ENCODE measurements at places on chromosomes 2 and 18.

- no peak for DNase-seq
These were observed 18.5 kb upstream of the POLI start for GRCh38 chr18:54250846-54251261.

DNA sequence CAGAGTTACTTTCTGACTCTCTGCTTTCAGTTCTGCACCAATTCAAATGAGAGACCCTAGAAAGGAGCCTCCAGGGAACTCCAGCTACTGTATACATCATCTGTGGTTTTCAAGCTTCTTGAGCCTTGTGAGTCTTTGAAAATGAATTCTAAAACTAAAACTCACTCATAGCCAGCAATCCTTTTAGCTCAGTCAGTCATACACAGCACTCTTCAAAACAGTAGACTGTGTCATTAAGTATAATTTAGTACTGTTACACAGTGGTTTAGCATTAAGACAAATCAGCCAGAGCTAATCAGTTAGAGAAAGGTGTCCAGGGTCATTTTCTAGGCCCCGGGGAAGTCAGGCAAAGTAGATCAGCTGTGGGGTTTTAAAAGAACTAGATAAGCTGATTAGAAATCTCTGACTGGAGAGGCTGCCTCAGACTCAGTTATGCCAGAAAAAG lies 322.1 kb upstream of the THUMPD2 start:
- DNase-seq, result no peak

- DNase-seq, result no peak
These were observed 186.5 kb upstream of the NRP2 start for GRCh38 chr2:205495819-205496218.

- no peak for DNase-seq
These were observed 14.9 kb upstream of the E2F6 start for GRCh38 chr2:11480859-11481258.

DNA sequence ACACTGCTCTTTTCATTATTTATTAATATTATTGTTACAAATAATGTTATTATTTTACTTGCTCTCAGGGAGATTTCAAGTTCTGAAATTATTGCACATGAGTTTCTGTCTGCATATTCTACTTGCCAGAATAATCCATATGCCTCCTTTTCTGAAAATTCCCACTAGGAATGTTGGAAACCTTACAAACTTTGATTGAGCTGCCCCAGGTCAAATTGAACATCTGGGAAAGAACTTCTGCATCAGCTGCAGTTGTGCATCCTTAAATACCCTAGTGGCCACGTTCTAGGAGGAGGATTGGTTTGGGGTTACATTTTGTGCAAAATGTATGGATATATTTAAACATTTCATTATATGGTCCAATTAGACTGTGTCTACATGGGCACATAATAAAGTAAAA lies 1302.7 kb upstream of the PIK3C3 start:
- no peak for DNase-seq

DNA sequence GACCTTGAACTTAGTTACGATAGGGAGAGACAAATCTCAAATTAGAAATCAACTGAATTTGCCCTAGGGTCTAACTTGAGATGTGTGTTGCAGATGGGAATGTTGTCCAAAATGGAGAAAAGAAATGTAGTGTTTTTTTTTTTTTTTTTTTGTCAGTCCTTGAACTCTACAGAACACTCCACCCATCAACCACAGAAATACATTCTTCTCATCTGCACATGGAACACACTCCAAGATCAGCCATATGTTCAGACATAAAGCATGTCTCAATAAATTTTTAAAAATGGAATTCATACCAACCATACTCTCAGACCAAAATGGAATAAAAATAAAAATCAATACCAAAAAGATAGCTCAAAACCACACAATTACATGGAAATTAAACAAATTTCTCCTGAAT lies 526.5 kb downstream of the FBXO15 start:
- DNase-seq, result no peak

DNA sequence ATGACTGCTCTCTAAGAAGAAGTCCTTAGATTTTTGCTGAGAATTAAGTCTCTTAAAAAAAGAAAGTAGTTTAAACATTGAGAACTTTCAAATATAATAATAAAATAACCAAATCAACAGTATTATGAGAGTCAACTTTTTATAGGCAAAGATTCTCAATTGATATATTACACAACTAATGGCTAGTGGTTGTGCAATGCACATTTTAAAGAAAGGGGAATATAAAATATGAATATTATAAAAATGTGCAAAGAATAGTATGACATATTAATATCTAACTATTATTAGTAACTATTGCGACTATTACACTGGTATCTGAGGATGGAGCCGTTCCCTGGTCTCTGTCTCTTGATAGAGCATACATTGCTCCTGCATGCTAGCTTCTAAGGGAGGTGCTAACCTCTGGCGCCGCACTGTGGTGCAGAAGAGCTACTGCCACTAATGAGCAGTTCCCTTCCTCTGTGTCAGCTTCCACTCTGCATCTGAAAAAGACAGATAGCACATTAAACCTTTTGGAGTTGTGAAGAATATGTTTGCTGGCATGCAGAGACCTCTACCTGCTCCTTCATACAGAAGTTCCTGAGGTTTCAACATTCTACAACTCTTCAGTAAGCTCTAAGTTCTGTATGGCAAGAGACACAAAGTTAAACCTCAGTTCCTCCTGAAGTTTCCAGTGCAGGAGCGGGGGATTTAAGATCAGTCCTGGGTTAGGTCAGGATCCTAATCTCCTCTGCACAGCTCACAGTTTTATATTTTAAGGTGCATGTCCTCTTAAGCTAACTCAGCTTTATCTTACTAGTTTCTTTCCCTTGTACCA lies 3.5 kb upstream of the SLC9A2 start:
- no peak for DNase-seq

- no peak for DNase-seq
These were observed 24.6 kb downstream of the KCNE4 start for GRCh38 chr2:223076573-223076972.

GRCh38 chr18:59515147-59515546 lies 156.1 kb upstream of the LMAN1 start:
- no peak for DNase-seq

DNA sequence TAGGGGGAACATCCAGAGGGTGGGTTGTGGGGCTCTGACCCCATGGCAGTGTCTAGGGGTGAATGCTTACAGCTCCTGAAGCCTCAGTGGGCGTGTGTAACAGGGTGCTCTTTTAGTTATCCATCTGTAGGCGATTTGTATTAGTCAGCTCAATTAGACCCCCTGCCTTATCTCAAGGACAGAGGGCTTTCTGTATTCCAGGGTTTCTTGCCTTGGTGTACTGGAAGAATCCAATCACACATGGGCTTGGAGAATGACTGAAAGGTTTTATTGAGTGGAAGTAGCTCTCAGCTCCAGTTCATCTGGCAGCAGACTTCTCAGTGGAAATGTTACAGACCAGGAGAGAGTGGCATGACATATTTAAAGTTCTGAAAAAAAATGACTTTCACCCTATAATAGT lies 334.0 kb upstream of the GCFC2 start:
- DNase-seq, result no peak

GRCh38 chr2:240498958-240499260 lies 58.9 kb downstream of the ANKMY1 start:
- no peak for DNase-seq

DNA sequence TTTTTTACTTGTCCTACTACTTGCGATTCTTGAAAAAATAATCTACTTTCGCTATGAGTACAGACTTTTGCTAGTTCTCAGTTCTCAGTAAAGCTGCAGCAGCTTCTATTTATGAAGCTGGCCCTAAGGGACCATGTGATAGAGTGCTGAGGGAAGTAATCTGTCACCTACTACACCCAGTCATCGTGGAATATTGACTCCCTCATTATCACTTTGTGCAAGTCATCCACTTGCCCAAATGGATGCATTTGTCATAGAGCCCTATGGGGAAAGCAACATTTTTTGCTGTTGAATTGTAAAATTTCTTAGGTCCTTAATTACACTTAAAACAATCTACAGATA lies 1919.8 kb downstream of the SUCLG1 start:
- DNase-seq, result no peak

GRCh38 chr2:67258831-67259230 lies 138.3 kb upstream of the ETAA1 start:
- no peak for DNase-seq

DNA sequence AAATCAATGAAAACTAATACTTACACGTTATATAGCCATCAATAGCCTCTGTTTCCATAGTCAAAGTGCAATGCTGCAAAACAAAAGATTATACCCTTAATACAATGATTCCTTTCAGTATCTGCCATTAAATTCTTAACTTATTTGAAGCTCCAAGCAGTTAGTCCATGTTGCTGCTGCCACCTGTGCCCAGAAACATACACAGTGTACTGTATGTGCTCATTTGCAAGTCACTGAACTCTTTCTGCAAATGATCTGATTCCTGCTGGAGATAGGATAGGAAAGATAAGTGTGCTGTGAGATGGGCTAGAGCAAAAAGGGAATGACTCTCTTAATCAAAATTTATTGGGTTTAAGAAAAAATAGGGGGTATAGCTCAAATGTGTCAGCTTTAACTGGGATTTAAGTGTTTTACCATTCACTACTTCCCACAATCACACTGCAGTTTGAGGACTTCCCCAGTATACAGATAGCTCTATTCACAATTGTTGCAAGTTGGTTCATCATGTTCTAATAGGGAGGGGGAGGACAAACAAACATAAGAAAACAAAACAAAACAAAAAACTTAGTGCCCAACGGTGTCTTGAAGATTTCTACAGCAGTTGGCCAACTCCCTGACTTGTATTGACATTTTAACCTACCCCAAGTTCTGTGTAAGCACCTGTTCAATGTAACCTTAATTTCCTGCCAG lies 2.7 kb downstream of the IKZF2 start:
- no peak for DNase-seq

- no peak for DNase-seq
These were observed 176.1 kb upstream of the ZFP36L2 start for GRCh38 chr2:43402452-43402937.

- DNase-seq, result no peak
These were observed 246.1 kb downstream of the NRXN1 start for GRCh38 chr2:50785816-50786215.

GRCh38 chr2:176755537-176756135 lies 457.0 kb upstream of the HNRNPA3 start:
- no peak for DNase-seq

GRCh38 chr2:150697596-150697995 lies 210.1 kb upstream of the RND3 start:
- no peak for DNase-seq

DNA sequence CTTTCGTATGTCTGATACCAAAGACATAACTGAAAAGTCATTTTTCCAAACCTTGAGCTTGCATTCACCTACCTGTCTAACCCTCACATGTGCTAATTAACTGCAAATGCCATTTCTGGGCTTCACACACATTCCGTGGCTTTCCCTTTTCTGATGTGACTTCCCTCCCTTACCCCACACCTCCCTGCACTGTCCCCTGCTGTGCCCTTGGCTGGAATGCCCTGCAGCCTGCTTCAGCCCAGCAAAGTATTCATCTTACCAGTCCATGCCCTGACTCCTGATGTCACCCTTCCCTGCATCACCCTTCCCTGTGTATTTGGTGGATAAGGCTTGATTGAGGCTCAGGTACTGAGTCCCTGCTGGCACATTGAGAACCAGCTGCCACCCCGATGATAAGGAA lies 12.2 kb downstream of the RETSAT start:
- DNase-seq, result no peak

- DNase-seq, result no peak
These were observed 202.4 kb downstream of the ARL6IP6 start for GRCh38 chr2:152920846-152921245.

- no peak for DNase-seq
These were observed 85.0 kb downstream of the BOD1L2 start for GRCh38 chr18:57231864-57232263.

GRCh38 chr2:54330926-54331835 lies 75.2 kb upstream of the TSPYL6 start:
- DNase-seq, result no peak

- no peak for DNase-seq
These were observed 50.5 kb downstream of the KLHL29 start for GRCh38 chr2:23435250-23436035.

GRCh38 chr2:113175736-113176695 lies 2.2 kb downstream of the PSD4 start:
- DNase-seq, result no peak

Data from activated CD4-positive, CD25-positive, alpha-beta regulatory T cell (primary cell).